CD4-positive, alpha-beta memory T cell (primary cell): ENCODE measurements at places on chromosomes 6 and 20. TPM values are rescaled to one million over a fixed set of nuclear protein-coding genes. Genes with fewer than 3 reads are reported as not detected.
A peak's percentile ranks its signal among the peaks of the same experiment; 100 is the strongest.

Gene KIAA0408
- total RNA-seq: 6.8 TPM

Gene CST4
- total RNA-seq: not detected

Gene CCDC170
- total RNA-seq: not detected

Gene CRYBG1
- 45.4 TPM for total RNA-seq

GRCh38 chr20:42441196-42441863, 748.4 kb downstream of the PTPRT start:
- no peak for DNase-seq

DNA sequence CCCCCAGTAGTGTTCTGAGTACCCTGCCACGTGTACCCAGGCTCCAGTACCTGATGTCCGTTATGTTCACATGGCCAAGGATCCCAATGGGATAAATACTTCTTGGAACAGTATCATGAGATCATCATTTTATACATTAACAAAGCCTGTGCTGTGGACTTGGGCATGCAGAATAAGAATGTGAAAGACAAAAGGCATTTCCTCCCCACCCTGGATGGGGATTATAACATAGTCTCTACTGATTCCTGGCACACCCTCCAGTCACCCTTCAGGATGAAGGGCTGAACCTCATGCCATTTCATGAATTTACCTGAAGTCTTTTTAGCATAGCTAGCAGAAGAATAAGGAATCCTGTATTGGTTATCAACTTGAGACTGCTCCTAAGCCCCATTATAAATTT, 2.8 kb downstream of the TNFRSF21 start:
- no peak for DNase-seq

DNA sequence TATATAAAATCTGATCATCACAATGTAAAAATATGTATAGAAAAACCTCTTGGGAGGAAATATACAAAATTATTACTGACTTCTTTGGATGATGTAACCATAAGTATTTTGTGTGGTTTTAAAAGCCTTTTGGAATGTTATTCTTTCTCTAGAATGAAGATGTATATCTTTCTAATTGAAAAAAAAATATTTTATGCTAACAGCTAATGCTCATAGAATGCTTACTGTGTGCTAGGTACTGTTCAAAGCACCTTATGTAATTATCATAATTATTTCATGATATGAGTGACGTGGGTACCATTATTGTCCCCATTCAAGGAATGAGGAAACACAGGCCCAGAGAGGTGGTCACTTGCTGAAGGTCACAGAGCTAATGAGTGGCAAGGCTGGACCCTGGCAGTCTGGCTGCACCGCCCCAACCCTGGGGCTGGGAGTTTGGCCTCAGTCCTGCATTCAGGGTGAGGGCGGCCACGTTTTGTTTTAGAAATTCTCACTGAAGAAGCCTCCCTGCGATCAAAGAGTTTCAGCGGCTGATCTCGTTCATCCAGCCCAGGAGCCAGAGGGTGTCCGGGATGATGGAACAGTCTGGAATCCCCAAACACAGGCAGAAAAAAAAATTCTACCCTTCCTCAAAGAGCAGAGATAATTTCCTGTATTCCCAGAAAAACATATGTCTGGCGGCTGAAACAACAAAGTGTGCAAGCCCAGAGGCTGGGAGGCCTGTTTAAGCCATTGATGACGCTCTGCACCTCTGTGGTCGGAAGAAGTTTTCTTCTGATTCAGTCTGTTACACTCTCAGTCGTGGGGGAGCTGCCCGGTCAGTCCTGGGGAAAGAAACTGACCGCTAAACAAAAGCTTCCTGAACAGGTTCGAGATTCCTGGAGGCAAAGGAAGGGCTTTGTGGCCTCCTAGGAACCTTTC, 37.3 kb downstream of the TFEB start:
- DNase-seq: no peak

- no peak for DNase-seq
Observed at GRCh38 chr6:41457303-41457670, 88.9 kb upstream of the FOXP4 start.

DNA sequence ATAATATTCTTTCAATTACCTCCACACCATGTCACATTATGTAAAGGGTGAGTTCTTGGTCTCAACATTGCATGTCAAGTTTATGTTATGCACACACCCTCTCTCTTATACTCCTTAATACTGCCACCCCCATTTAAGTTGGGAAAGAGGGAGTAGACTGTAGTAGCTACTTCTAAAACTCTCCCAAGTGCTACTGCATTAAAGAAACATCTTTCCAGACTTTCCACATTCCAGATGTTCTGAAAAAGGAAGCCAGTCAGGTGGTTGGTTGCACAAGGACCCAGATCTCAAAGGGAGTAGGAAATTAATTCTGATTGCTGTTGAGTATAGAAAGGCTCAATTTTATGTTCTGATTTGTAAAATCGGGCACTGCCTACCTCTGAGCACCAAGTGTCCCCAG, 419.5 kb downstream of the CD83 start:
- no peak for DNase-seq

DNA sequence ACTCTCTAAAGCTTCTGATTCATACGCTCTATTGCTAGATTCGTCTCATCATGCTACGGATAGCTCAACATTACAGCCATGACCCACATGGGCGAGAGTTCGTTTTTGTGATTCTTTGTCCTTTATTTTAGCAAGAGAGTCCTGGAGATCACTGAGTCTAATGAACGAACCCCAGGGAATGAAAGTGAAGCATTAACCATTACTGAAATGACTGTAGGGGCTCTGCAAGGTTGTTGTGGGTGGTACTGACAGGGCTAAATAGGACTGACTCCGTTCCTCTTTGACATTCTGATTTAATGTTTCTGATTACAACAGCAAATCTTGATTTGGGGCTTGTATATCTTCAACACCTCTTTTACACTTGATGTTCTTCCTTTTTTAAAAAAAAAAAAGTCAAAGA, 13.7 kb upstream of the RTF2 start:
- no peak for DNase-seq

- DNase-seq: peak; percentile 51
Observed at GRCh38 chr6:106163446-106163965, 77.4 kb downstream of the PRDM1 start.

DNA sequence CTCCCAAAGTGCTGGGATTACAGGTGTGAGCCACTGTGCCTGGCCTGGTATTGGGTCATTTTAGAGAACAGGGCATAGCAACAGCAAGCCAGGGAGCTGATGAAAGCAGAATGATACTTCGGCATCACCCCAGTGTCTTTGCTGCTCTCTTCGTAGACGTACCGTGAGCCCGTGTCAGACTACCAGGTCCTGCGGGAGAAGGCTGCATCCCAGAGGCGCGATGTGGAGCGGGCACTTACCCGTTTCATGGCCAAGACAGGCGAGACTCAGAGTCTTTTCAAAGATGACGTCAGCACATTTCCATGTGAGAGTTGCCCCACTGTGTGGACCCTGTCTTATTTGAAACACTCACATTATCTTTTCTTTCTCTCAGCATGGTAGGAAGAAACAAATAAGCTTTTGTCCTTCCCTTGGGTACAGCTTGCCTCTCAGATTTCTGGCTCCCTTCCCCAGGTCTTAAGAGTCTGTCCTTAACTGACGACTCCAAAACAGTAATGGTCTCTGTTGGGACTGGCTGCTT, 15.9 kb downstream of the TAF8 start:
- DNase-seq: no peak

DNA sequence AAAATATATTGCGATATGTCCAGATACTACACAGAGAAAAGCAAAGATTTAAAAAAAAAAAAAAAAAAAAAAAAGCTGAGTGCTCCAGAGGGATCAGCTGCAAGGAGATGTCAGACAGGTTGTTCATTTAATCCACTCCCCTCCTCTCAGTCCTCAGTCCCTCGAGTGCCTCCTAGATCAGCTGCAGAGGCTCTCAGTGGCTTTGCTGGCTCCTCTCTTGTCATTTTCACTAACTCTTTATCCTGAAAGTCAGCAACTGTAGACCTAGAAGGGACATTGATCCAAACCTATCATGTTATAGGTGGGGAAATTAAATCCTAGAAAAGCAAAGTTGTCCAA, 61.6 kb downstream of the KIAA0319 start:
- DNase-seq: no peak

GRCh38 chr6:127924440-127924839, 23.6 kb upstream of the THEMIS start:
- DNase-seq: no peak

- DNase-seq: no peak
Observed at GRCh38 chr6:25389471-25389870, 110.3 kb downstream of the CARMIL1 start.

GRCh38 chr6:17116117-17116440, 14.2 kb downstream of the STMND1 start:
- no peak for DNase-seq

GRCh38 chr6:116027801-116028200, 32.9 kb downstream of the FRK start:
- no peak for DNase-seq

DNA sequence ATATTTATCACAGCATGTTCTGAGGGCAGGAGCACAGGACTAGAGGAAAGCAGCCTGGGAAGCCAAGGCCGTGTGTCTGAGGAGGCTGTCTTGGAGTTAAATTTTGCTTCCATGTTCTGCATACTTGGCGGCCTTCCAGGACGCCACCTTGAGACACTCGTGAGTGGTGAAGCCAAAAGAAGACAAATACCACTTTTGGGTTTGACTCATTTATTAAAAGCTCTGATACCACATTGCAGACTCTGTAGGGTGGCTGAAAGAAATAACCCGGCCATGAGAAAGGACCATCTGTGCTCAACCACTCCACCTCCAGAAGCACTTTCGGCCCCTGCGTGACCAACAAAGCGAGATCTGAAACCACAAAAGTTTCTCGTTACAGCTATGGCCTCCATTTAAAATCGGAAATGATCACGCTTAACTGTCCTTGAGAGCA, 120.0 kb downstream of the TMEM242 start:
- DNase-seq: no peak

DNA sequence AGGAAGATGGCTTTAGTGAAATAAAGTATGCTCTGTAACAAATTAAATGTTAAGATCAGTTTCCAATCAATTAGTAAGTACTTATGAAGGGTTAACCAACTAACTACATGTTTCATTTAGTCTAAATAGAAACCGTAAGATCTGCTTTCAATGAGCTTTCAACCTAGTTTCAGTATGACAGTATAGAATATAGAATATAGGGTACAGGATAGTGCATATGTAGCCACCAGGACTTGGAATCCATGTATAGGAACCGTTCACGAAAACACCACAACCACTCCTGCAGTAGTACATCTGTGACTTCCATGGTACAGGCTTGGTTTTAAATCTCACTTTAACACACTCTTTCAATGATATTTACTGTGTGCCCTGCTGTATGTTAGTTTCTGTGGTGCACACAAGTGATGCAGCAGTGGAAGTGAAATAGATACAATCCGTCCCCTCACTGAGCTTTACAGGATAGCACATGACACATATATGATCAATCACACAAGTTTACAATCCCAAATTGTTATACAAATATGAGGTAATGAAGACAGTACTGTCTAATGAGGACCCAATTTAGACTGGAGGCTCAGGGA, 479.7 kb upstream of the MARCKS start:
- DNase-seq: no peak

DNA sequence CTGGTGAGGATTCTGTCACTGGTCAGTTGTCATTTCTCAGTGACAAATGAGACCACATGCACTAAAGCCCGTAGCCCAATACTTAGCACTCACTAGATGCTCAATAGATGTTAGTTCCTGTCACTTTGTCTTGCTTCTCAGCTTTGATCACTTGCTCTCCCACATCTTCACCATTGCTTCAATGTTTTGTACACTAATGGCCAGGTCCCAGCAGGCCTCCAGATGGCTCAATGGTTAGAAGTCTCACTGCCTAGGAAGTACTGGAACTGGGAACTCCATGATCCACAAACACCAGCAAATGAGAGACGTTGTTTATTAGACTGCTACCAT, 502.8 kb upstream of the JARID2 start:
- no peak for DNase-seq

GRCh38 chr6:39891976-39892375, 42.3 kb downstream of the MOCS1 start:
- DNase-seq: no peak

GRCh38 chr6:2956930-2957685, 14.3 kb downstream of the SERPINB6 start:
- DNase-seq: no peak

DNA sequence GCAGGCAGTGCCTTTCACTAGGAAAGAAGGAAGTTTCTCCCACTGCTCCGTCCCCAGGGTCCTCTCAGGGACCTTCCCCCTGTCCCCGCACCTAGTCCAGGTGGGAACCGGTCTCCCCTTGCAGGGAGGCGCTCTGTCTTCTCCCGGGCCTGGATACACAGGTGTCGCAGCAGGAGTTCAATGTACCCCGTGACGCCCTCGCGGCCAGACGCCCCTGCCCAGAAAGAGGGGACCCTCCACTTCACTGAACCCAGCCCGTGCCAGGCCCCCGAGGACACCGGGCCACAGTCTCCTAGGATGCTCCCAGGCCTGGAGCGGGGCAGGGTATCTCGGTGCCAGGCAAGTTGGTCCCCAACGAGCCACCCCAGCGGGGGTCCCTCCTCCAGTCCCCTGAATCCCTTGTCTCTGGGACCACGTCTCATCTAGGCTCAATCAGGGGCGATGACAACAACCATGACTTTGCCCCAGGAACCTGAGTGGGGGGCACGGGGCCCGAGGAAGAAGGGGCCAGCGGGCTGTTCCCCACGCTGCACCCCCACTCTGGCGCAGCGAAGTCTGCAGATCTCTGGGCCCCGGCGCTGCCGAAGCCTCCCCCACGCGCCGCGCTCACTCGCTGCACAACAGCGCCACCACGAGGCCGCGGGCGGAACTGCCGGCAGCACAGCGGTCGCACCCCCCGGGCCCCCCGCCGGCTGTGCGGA, 103.0 kb downstream of the EDN3 start:
- DNase-seq: peak; percentile 62

DNA sequence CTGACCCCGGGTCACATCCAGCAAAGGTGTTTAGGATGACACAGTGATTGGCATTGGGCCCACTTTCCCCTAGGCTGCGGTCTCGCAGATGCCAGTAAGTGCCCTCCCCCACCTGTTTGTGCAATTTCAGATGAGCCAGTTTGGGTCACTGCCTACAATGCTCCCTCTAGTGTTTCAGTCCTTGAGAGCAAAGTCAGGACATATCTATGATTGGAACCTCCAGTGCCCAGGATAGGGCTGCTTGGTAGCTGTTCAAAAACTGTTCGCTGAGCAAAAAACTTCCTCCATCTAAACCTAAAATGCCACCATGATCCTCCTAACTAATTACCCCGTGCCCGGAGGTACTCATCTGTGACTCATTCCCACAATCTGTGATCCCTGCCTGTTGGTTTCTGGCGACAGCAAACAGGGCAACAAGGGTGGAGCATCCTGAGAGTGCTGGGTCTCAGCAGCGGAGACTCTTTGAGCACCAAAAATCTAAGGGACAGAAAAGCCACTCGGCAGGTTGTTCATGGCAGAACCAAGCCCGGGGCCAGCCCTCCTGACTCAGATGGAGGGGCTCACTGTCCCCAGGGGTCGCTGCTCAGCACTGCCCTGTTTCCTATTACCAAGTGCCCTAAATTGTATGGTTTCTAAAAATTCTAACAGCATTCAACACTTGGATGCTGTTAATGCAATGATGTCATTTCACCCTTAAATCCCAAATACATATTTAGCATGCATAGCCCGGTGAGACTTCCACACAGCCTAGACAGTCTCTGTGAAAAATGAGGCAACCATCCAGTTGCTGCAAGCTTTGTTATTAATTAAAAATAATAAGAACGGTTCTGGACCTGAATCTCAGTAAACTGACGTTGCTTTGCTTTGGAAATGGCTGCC, 5.0 kb downstream of the VSX1 start:
- DNase-seq: no peak

- DNase-seq: no peak
Observed at GRCh38 chr6:30700340-30700739, 9.6 kb upstream of the NRM start.
